AG04450 (cell line): ENCODE measurements at places on chromosomes 7 and 10. TPM values are rescaled to one million over a fixed set of nuclear protein-coding genes. Genes with fewer than 3 reads are reported as not detected.

- DNase-seq: no peak
These were observed 22.8 kb downstream of the VSTM4 start for GRCh38 chr10:49092477-49092876.

GRCh38 chr10:33385015-33385414, 50.5 kb upstream of the NRP1 start:
- no peak for DNase-seq

DNA sequence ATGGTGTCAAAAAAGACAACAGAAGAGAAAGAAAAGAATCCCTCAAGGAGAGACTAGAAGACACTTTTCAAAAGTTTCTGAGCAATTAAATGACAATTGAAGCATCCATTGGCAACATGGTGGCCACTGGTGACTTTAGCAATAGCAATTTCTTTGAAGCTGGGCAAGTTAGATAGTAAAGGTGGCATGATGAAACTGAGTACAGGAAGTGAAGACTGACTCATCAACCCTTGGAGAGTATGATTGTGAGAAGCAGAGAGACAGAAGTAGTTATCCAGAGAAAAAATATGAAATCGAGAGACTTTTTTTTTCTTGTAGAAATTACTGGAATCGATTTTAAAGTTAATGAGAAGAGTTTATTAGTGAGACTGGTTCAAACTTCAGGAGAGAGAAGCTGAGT, 52.5 kb downstream of the DGKB start:
- DNase-seq: no peak

CDK1 gene
- 10.4 and 17.9 TPM in 2 replicates for polyA plus RNA-seq
